Pulmonary artery endothelial cell (primary cell): ENCODE measurements at places on chromosomes 6 and 20. TPM values are rescaled to one million over a fixed set of nuclear protein-coding genes. Genes with fewer than 3 reads are reported as not detected.

Gene ADGRF4
- not detected in 2 replicates for total RNA-seq

Gene DEFB124
- total RNA-seq: not detected in 2 replicates

- DNase-seq: no peak
Observed at GRCh38 chr20:46358346-46359058, 47.9 kb downstream of the ELMO2 start.

- DNase-seq: no peak
Observed at GRCh38 chr20:62825986-62826645, 9.3 kb downstream of the COL9A3 start.

DNA sequence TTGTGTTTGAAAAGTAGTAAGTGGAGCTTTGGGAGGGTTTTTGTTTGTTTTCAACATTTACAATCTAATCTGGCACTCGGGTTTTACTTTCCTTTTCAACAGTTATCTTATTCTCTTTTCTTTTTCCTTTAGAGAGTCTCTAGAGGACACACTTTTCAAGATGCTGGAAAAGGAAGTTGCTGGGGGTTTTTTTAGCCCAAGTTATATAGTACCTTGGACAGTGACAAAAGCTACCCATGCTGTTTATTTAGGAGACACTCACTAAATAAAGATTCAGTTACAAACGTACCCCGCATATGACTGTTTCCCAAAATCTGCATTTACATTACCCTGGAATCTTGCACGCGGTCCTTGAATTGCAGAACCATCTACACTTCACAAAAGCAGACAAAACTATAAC lies 78.8 kb downstream of the MAP7 start:
- no peak for DNase-seq

- no peak for DNase-seq
Observed at GRCh38 chr6:104064876-104065275, 794.8 kb downstream of the HACE1 start.

- no peak for DNase-seq
Observed at GRCh38 chr6:35037664-35038038, 103.5 kb downstream of the TCP11 start.
